Stimulated activated CD4-positive, alpha-beta T cell treated with anti-CD3 and anti-CD28 coated beads, TNF-alpha, amount 100 ng/mL, for 4 hours (primary cell): ENCODE measurements at places on chromosomes 3 and 15.

DNA sequence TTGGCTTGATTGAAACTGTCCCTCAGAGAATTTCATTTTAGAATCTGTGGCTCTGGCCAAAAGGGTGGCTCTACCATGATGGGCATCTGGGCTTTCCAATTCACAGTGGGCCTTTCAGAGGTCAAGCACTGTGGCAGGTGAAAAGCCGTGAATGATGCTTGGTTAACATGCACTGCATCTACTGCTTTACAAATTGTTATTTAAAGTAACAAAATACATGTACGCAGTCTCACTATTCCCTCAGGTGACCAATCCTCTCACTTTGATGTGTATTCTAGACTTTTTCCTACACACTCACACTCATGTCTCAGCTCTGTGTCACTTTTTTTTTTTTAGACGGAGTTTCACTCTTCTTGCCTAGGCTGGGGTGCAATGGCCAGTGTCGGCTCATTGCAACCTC is 70.5 kb downstream of the MGLL start:
- DNase-seq, result no peak

DNA sequence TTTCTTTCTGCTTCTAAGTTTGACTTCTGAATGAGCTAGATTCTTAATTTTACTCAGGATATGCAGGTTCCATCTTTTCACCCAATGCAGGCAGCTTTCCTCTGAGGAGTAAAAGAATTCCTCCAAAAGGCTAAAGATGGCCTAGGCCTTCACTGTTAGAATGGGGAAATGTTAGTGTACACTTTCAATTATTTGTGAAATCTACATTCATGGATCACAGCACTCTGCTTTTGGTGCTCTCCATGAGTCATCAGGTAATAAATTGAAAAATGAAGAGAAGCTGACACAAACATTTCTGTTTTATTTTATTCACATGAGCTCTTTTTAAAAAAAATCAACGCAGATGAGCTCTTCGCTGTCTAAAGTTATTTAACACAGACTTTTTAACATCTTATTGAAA is 502.5 kb upstream of the GOLIM4 start:
- no peak for DNase-seq

DNA sequence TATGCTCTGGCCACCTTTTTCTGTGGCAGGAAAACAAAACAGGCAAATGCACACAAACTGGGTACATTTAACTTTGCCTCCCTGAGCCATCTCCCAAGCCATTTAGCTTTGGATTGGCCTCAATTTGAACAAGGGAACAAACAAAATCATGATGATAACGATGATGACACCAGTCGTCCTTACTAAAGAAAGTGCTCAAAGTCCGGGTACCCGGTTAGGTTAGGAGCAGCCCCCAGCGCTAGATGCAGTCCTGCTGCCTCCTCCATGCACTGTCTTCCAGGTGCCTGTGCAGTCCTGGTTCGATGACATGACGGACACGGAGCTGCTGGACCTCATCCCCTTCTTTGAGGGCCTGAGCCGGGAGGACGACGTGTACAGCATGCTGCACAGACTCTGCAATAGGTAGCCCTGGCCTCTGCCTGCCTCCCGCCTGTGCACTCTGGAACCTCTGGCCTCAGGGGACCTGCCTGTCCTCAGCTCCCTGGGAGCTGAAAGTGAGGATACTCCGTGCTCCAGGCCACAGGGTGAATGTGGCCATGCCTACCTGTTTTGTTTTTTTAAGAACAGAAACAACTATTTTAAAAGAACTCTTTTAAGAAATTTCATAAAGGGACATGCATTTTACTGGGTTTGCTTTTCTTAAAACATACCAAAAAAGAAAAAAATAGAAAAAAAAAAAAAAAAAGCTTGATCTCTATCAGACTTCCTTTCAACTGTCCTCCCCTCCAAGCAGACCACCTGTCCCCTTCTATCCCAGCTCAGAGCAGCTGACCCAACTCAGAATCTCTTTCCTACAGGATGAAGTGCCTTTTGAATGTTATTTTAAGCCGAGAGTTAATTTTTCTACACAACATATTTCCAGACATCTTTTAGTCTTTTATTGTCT is 9.9 kb upstream of the VILL start:
- DNase-seq, result no peak

GRCh38 chr15:80689716-80690115 is 5.4 kb upstream of the ABHD17C start:
- DNase-seq, result no peak

GRCh38 chr3:71370467-71370866 is 213.1 kb downstream of the FOXP1 start:
- DNase-seq, result no peak

DNA sequence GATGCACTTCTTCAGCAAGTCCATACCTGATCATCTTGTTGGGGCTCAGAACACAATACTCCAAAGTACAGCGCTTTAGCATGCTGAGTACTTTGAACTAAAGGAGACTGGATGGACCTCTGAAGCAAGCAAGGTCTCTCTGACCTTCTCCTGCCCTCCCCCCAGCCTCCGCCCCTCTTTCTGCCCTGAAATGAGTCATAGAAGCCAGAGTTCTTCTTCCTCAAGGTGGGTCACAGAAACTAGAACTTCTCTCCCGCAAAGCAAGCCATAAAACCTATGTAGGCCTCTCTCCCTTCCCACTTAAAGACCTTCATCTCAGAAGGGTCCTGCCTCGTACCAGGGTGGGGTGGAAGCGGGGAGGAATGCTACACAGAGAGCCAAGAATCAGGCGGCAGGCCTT is 230.5 kb upstream of the PROK2 start:
- no peak for DNase-seq

GRCh38 chr3:113597596-113598354 is 65.4 kb downstream of the SIDT1 start:
- no peak for DNase-seq

- no peak for DNase-seq
These were observed 129.2 kb upstream of the IL12A start for GRCh38 chr3:159859424-159859823.

- no peak for DNase-seq
These were observed 159.2 kb downstream of the MEGF11 start for GRCh38 chr15:66094331-66094730.

GRCh38 chr3:8164145-8164544 is 337.5 kb upstream of the LMCD1 start:
- no peak for DNase-seq

GRCh38 chr3:145124900-145125678 is 1035.9 kb downstream of the PLOD2 start:
- DNase-seq, result no peak

- no peak for DNase-seq
These were observed 6.3 kb upstream of the SCN5A start for GRCh38 chr3:38655708-38656300.

- DNase-seq, result no peak
These were observed 554.4 kb downstream of the IGSF11 start for GRCh38 chr3:118480101-118480860.

- DNase-seq, result no peak
These were observed 145.2 kb downstream of the FILIP1L start for GRCh38 chr3:99969136-99969535.

DNA sequence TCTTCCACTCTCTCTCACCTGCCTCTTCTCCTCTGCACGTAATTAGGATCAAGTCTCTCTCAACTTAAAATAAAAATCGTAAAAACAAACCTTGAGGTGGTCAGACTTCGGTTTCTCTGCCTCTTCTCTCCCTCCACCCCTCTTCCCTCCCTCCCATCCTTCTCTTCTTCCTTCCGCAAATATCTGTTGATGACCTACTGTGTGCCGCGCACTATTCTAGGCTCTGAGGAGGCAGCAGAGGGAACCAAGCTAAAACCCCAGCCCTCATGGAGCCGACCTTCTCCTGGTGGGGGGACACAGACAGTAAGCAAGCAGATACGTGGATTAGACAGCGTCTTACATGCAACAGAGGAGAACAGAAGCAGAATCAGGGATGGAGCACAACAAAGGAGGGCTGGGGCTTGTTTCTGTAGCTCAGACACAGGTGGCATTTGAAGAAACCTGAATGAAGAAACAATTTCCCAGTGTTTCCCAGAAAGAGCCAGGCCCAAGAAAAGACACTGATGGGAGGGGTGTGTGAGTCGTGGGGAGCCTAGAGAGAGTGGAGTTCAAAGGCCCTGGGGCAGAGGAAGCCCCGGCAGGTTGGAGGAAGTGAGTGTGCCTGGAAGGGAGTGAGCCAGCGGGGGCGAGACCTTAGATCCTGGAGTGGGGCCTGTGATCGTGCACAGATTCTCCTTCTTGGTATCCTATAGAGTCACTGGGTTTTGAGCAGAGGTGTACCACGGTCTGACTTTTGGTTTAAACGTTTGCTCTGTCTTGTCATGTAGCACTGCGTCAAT is 80.5 kb downstream of the TOP2B start:
- no peak for DNase-seq

DNA sequence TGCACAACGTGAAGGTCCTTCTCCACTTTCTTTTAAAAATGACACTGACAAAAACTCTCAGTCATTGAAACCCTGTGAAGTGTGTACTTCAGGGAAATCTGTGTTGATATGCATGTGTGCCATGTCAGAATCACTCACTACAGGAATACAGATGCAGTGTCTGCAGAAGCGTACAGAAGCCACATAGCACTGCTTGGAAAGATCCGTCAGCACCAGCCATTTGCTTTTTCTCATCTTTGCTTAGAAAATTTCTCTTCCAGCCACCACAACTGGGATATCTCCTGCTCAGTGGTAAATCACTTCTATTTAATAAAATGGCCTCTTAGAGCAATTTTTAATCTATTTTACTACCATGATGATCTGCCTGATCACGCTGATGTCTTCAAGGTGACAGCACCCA is 91.3 kb upstream of the ARHGEF26 start:
- DNase-seq, result no peak

DNA sequence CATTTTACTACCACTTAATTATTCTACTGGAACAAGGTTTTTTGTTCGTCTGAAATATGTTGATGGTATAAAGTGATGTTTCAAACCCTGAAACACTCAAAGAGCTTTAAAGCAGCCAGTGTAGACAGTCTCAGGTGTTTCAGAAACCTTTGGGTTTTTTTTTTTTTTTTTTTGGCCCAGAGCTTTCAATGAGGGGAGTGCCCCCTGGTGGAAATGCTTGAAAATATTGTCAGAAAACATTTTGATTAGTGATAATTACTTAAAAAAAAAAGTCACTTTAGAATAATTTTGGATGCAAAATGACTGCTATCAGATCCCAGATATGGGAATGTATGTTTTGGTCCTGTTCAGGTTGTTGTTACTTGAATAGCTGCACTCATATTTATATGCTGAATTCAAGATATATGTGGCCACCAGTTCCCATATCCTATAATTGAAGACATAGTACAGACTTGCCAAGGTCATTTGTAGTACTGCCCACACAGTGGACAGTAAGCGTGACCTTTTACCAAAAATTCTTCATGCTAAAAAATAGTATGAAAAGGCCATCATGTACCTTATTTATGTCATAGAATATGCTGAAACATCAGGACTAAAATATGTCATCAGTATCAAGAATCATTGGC is 35.9 kb downstream of the SATB1 start:
- DNase-seq, result no peak

- DNase-seq, result no peak
These were observed 80.9 kb upstream of the SOX2 start for GRCh38 chr3:181630853-181631252.

DNA sequence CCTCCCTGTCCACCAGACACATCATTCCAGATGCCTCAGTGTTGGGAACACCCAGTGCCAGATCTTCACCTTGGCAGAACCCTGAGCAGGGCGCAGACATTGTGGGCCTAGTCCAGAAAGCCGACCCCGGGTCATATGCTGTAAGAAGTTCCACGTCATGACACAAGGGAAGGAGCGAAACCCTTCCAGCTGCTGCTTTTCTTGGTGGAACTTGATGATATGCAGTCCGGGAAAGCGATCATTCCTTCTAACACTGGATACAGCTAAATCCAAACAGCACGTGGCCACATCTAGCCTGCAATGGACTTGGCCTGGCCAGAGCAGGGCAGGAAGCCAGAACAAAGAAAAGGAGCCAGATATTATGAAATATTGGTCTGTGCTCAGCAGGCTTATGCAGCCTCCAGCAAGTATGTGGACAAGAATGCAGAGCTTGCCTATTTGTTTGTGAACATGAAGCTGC is 22.0 kb downstream of the GASK1A start:
- no peak for DNase-seq

GRCh38 chr3:69530554-69530953 is 144.7 kb upstream of the FRMD4B start:
- no peak for DNase-seq

DNA sequence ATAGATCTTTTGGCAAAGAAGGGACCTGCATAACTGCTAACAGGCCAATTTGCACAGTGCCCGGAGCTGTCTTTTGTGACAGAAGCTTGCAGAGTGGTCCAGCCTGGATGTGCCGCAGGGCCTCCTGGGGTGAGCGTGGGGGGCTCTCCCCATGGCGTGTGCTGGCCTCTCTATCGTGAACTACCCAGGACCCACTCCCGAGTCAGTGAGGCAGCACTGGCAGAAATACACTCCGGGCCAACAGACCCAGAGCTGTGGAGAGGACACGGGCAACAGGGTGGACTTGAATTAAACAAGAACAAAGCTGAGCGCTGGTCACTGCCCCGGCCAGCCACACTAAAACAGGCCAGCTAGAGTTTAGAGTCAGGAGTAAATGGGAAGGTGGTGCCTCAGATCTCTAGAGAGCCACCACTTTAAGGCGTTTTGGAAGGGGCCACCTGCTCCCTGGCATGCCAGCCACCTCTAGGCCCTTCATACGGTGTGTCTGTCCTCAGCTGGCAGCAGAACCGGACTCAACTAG is 152.1 kb downstream of the KLF13 start:
- no peak for DNase-seq

DNA sequence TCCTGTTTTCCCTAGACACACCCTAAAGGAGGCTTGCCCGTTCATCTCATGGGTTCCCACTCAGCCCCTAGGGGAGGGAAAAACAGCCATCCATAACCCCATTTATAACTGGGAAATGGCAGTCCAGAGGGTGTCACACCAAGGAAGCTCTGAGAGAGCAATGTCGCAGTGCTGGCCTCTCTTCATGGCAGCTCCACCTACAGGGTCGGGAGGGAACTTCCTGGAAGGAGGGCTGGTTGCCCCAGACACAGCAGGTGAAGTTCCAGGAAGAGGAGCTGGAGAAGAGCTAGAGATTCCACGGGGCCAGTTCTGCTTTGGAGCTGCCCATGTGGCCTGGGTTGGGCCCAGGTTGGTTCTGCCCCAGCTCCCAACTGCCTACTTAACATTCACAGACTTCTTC is 22.3 kb upstream of the LINGO1 start:
- no peak for DNase-seq

- DNase-seq, result no peak
These were observed 21.2 kb downstream of the ITPR1 start for GRCh38 chr3:4514321-4514720.

DNA sequence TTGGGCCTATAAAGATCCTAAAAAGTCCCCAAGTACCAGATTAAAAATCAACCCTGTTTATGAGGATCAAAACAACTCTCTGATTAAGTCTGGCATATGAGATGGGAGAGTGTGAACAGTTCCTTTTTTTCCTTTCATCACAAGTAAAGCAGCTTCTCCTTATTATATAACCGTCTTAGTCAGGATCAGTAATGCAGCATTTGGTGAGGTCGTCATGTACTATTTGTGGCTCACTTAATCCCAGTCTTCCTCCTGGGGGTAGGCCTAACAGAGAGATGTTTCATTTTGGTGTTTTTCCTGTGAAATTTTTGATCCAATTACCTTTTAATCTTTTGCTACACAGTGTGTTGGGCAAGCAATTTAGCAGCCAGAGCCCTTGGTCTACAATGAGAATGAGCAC is 333.1 kb upstream of the KCNMB2 start:
- no peak for DNase-seq
